ENCODE measurements at places on chromosomes 2 and 18. TPM values are rescaled to one million over a fixed set of nuclear protein-coding genes. Genes with fewer than 3 reads are reported as not detected.

DNA sequence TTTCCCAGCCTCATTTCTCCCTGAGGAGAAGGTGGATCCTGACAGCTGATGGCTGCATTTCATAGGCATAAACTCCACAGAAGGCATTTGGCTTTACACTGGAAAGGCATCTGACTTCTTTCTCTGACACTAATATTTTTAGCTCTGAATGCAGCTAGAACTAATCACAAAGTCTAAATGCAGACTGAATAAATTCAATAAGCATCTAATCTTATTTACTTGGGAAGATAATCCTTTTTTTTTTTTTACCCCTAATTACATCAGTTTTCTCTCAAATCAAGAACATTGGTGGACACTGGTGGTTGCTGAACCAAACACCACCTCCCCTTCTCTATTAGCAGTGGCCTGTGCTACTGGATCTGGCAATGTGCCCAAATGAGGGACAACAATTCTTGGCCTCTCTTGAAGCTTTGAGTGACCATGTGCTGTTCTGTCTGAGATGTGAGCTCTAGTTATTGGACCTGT is 50.9 kb upstream of the CD226 start:
- no peak for DNase-seq
- no peak overlapping the region for H3K4me3 ChIP-seq
- no peak overlapping the region for H3K27ac ChIP-seq
- no peaks in the 10 kb centered on the region for H3K27me3 ChIP-seq

DNA sequence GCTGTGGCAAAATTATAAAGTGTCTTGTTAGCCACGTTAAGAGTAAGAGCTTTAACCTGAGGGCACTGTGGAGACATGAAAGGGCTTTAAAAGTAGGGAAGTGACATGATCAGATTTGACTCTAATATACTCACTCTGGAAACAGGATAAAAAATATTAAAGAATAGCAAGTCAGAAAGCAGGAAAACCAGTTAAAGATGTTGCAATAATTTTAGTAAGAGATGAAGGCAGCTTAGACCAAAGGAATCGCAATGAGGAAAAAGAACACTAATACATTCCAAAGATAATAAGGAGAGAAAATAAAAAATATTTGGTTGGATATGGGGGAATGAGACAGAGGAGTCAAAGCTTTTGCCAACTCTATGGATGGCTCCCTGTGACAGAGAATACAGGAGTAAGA is 183.8 kb downstream of the DYM start:
- H3K36me3 ChIP-seq = peaks cover 3% of the 10 kb centered on the region
- H3K27ac ChIP-seq = no peak overlapping the region
- no peak for DNase-seq
- no peak overlapping the region for H3K4me3 ChIP-seq
- H3K27me3 ChIP-seq = no peaks in the 10 kb centered on the region
- H3K4me1 ChIP-seq = no peaks in the 10 kb centered on the region

DNA sequence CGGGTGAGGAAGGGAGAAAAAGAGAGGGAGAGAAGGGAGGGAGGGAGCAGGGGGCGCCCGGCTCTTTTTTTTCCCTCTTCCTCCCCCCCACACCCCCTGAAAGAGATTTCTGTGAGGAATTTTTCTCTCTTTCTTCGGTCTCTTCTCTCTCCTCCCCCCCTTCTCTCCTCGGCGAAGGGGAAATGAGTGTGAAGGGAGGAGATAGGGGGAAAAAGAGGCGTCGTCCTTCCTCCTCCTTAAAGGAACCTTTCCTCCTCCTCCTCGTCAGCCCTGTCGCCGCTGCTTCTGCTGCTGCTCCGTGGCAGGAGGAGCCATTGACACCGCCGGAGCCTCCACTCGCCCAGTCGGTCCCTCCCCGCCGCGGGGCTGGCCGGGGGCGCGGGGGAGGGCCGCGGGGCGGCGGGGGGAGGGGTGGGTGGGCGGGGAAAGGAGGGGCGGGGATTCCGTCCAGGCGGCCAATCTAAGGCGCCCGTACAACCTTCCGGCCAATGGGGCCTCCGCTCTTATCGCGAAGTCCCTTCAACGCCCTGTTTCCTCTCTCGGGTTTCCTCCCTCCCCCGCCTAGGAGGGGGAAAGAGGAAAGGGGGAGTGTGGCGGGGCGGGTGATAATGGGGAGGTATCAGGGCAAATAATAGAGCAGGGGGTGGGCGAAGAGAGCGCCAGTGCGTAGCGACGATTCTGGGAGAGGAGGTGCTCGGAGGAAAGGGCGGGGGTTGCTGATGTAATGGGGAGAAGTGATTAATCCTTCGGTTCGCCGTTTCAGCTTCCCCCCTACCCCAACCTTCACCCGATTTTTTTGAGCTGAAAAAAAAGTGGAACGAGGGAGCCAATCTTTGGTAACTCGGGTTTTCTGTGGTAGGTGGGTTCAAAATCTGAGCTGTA is at the start of gene FBXO11:
Gene FBXO11 (minus strand): TSS at position 342 of the 882 bp plus-strand sequence. CDS start 778 bp downstream, outside the sequence.
- DNase-seq = peak; percentile 94
- H3K4me3 ChIP-seq = peak within 1 kb of the TSS; percentile 90
- peak within 1 kb of the TSS; percentile 100 for H3K27ac ChIP-seq
- no peaks in the 10 kb centered on the region for H3K27me3 ChIP-seq
- no peaks in the 10 kb centered on the region for H3K4me1 ChIP-seq
- no peaks in the 10 kb centered on the region for H3K36me3 ChIP-seq

GRCh38 chr2:240983361-240983995 is 14.9 kb upstream of the SNED1 start:
- peaks cover 29% of the 10 kb centered on the region for H3K4me1 ChIP-seq
- H3K27me3 ChIP-seq = peaks cover 22% of the 10 kb centered on the region
- no peak overlapping the region for H3K4me3 ChIP-seq
- DNase-seq = peak; percentile 44
- no peak overlapping the region for H3K27ac ChIP-seq

DNA sequence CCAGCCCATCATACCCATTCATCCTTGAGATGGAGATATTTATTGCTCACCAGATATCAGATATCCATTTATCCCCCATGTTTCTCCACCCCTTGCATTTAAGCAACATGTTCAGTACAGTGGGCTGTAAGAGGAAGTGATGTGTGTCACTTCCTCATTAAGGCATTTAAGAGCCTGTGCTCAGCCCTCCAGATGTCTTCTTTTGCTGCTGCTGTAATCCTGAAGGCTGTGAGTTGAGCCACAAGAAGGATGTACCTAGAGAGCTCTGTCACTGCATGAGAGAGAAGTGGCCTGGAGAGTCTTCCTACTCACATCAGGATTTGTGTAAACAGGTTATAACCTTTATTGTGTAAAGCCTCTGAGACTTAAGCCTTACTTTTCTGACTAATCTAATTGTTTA is 151.8 kb upstream of the UNC80 start:
- H3K4me3 ChIP-seq = no peak overlapping the region
- no peak overlapping the region for H3K27ac ChIP-seq
- no peaks in the 10 kb centered on the region for H3K4me1 ChIP-seq
- no peak for DNase-seq

- no peak overlapping the region for H3K27ac ChIP-seq
- no peak overlapping the region for H3K4me3 ChIP-seq
- DNase-seq = no peak
- no peaks in the 10 kb centered on the region for H3K4me1 ChIP-seq
- H3K36me3 ChIP-seq = no peaks in the 10 kb centered on the region
These were observed 141.9 kb downstream of the LYPD6B start for GRCh38 chr2:149180226-149180875.

EPAS1 gene
- total RNA-seq = 102 TPM

DNA sequence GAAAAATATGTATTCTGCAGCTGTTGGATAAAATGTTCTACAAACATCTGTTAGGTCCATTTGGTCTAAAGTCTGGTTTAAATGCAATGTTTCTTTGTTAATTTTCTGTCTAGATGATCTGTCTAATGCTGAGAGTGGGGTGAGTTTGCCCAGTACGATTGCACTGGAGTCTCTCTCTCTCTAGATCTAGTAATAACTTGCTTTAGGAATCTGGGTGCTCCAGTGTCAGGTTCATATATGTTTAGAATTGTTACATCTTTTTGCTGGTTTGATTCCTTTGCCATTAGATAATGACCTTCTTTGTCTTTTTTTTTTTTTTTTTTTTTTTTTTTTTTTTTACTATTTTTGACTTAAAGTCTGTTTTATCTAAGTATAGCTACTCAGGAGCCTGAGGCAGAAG is 10.4 kb downstream of the GCC2 start:
- no peak for DNase-seq
- no peak overlapping the region for H3K4me3 ChIP-seq
- no peak overlapping the region for H3K27ac ChIP-seq

- H3K27me3 ChIP-seq = no peaks in the 10 kb centered on the region
- H3K36me3 ChIP-seq = no peaks in the 10 kb centered on the region
- H3K27ac ChIP-seq = no peak overlapping the region
- DNase-seq = peak; percentile 26
These were observed 57.4 kb upstream of the EPB41L3 start for GRCh38 chr18:5601188-5601624.

DNA sequence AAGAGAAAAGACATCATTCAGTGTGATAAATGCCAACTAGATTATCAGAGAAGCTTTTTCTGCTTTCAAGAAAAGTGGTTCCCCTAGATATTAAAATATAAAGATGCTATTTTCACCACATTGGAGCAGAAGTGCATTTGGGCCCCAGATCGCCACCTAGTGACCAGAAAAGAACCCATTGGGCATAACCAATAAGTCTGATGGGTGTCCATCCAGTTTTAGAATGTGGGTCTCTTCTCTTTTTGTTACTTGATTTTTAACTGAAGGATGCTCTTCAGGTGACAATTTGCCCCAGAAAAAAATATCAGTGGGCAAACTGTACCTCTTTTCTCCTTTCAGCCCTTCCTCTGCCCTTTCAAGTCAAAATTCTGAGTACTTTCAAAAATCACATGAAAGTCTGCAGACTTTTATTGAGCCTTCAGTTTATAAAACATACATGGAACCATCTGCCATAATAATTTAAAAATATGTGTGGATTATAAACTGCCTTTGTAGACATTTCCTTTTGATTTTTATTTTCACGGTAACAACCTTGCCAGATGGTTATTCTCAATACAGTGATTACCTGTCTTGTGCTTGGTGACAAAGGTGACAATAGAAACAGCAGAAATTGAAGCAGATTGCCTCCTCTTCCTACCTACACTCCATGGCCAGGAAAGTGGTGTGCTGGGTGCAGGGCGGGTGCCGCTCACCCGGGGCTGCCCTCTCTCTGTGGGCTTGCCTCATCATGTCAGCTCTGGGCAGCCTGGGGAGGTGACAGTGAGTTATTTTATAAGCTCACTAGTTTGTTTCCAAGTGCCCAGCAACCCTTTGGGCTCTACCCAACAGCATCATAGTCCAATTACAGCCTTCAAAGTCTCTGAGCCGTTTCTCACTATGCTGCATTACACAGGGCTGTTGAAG is 124.5 kb downstream of the DCDC2C start:
- no peaks in the 10 kb centered on the region for H3K27me3 ChIP-seq
- no peak overlapping the region for H3K4me3 ChIP-seq
- no peak overlapping the region for H3K27ac ChIP-seq
- DNase-seq = no peak

SLC16A14 gene
- total RNA-seq = not detected

DNA sequence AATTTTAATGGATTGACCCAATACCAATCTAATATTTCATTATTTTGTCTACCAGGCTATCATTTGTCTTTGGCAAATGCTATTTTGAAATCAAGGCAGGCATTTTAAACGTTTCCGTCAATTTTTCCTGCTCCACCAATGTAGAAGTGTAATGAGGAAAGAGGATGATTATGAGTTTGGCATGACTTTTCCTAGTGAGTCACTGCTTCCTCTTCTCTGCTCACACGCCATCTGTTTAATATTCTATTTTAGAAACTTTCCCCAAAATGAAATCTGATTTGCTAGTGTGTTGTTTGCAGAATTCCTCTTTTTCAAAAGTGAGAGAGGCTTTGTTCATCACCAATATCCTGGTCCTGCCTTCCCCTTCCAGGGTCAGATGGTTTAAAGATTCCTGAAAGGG is 42.5 kb upstream of the PID1 start:
- no peaks in the 10 kb centered on the region for H3K4me1 ChIP-seq
- DNase-seq = no peak
- no peak overlapping the region for H3K4me3 ChIP-seq
- H3K27me3 ChIP-seq = no peaks in the 10 kb centered on the region
- H3K36me3 ChIP-seq = no peaks in the 10 kb centered on the region

KLHL29 gene
- total RNA-seq = 7.8 TPM

Measured in transverse colon (tissue), 4 donors.